HT-29 (cell line): ENCODE measurements at places on chromosomes 1 and 21. TPM values are rescaled to one million over a fixed set of nuclear protein-coding genes. Genes with fewer than 3 reads are reported as not detected.
A peak's percentile ranks its signal among the peaks of the same experiment; 100 is the strongest.

DNA sequence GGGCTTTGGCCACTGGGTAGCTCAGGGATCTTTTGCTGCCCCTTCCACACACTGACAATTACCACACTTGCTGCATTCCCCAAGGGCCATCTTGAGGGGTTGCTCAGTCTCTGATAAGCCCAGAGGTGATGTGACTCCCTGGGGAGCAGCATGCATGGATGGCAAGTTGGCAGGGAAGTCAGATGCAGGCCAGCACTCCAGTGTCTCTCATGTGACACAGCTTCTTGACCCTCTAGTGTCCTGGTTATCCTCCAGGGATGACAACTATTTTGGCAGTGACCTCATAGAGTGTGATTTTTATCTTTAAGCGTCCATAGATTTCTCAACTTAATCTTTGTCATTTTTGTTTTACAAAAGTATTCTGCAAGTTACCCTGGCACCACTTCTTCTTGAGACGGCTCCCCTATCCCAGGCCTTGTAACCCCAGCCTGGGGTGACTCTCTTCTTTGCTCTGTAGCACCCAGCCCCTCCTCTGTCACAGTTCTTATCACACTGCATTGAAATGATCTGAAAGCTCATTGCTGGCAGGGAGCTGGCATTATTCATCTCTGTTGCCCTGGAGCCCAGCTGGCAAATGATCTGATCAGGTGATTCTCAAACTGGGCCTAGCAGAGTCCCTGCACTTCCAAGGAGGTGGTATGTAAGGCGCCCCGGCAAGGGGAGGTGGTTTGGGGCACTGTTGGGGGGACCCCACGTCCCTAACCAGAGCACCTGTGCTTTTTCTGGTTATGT is 72.6 kb downstream of the TENT5C start:
- no peak for DNase-seq

DNA sequence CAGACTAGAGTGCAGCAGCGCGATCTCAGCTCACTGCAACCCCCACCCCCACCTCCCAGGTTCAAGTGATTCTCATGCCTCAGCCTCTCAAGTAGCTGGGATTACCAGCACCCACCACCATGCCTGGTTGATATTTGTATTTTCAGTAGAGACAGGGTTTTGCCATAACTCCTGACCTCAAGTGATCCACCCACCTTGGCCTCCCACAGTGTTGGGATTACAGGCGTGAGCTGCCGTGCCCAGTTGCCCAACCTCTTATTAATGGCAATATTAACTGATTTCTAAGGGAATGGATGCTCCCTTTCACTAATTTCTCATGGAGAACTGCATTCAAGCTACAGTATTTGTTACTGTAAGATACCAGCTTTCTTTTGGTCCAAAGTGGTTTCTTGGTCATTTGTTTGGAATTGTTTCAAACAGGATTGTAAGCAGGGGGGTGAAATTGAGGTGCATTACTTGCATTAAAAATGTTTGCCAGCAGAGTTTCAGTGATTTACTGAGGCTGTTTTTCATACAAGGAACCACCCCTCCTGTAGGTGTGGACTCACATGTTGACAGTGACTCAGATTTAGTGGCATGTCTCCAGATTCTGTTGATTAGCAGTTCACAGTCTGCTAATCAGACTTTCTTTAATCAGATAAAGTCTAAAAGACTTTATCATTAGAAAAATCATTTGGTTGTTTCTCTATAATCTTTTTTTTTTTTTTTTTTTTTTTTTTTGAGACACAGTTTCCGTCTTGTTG is 3.9 kb upstream of the TGFBR3 start:
- peak; percentile 71 for DNase-seq

DNA sequence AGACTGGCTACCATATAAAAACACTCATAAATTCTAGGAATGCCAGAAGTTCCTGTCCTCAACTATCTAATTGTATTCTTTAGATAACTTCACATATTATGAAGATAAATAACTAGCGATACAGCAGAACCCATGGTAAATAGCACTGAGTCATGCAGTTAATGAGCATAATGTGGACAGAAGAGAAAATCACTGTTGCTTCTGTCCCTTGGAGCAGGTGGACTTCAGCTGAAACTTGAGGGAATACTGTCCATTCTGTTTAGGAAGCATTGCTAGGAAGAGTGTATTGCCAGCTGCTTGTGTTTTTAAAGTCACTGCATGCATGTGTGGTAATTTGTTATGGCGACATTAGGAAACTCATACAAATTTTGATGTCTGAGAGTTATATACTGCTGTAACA is 854.4 kb downstream of the LTN1 start:
- DNase-seq: no peak

GRCh38 chr1:9289711-9290485 is 2.8 kb upstream of the SPSB1 start:
- DNase-seq: no peak

GRCh38 chr1:74834261-74834660 is 101.3 kb downstream of the TYW3 start:
- no peak for DNase-seq

Gene HES5
- total RNA-seq: 0.28 and 0.42 TPM in 2 replicates

Gene WNT3A
- total RNA-seq: not detected in 2 replicates

GRCh38 chr1:176843352-176844297 is 320.9 kb downstream of the ASTN1 start:
- peak; percentile 16 for DNase-seq

Gene DENND1B
- total RNA-seq: 4.1 and 8.1 TPM in 2 replicates

- DNase-seq: no peak
Measured at GRCh38 chr1:199821029-199821779, 206.3 kb upstream of the NR5A2 start.

DNA sequence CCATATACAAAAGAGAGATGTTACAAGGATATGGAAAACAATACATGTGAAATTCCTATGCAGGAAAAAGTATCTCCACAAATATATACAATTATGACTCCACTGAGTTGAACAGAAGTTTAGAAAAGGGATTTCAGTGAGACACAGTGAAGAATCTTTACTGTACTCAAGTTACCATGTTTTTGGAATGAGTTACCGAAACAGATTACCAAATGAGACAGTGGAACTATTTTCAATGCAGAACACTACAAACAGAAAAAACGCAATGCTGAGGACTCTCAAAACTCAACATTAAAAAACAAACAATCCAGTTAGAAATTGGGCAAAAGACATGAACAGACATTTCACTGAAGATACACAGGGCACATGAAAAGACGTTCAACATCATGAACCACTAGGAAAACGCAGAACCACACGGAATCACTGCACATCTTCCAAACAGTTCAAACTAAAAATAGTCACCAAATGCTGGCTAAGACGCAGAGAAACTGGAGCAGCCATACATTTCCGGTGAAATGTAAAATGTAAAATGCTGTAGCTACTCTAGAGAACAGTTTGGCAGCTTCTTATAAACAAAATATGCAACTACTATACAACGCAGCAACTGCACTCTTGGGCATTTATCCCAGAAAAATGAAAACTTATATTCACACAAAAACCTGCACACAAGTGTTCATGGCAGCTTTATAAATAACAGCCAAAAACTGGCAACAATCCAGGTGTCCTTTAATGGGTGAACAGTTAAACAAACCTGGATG is 118.7 kb downstream of the UBR4 start:
- DNase-seq: no peak

Gene TRIM45
- total RNA-seq: 0.94 and 1.5 TPM in 2 replicates

- no peak for DNase-seq
Measured at GRCh38 chr1:52096216-52096615, 40.1 kb downstream of the BTF3L4 start.

Gene SPRR4
- total RNA-seq: not detected in 2 replicates
